Stimulated activated CD4-positive, alpha-beta T cell treated with anti-CD3 and anti-CD28 coated beads, TNF-alpha, amount 100 ng/mL, for 48 hours (primary cell): ENCODE measurements at places on chromosomes 4 and X.

- no peak for DNase-seq
Observed at GRCh38 chrX:19735244-19735643, 152.2 kb downstream of the SH3KBP1 start.

DNA sequence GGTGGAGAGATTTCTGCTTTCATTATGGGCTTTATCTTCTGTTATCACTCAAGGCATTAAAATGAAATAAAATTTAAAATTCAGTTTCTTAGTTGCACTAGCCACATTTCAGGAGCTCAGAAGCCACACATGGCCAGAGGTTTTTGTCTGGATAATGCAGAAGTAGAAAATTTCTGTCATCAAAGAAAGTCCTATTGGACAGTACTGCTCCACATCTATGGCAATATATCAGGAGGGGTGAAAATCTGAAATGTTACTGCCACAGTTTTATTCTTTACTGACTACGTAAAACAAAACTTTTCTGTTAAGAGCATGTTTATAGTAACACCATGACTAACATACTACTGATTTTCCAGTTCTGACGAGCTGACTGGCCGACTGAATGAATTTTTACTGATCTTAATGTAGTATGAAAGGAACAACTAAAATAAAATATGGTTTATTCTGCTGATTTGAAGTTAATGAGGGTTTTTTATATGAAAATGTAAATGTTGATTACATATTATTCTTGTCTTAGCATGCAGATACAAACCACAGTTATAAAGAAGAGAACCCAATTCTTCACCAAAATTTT, 264.0 kb upstream of the HAND2 start:
- DNase-seq = no peak

DNA sequence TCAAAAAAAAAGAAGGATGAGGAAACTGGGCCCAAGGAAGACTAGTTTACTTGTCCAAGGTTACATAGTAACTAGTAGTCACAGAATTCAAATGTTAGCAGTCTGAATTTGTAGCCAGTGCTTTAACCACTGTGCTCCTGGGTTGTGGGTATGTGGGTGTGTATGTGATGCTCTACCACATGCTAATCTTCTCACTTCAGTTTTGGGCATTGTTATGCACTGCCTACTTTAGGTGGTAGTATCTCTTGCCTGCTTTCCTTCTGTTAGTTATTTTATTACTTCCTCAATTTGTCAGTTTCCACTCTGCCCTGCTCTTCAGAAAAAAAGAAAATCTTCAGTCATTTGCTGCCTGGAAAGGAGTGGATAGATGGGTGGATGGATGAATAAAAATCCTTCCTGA, 219.2 kb downstream of the RPA4 start:
- no peak for DNase-seq

GRCh38 chrX:319579-320125, 1.1 kb upstream of the GTPBP6 start:
- no peak for DNase-seq

- DNase-seq = no peak
Observed at GRCh38 chr4:48899432-48899749, 7.2 kb downstream of the OCIAD2 start.

DNA sequence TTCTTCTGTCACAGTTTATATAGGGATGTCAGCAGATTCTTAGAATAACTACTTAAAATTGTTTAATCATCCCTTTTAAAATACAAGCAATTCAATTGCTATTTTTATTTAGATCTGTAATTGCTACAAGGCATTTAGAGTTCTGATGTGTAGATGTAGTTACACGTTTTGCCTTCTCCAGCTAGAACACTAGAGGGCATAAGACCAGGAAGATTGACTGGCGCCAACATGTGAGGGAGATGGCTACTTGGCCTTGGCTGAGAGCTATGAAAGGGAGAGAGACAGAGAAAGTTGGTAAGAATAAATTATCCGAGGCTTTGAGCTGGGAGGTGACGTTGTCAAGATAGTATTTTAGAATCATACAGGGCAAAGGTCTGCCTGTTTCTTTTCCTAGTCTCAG, 563.7 kb upstream of the PRKX start:
- no peak for DNase-seq

GRCh38 chr4:145061318-145061920, 36.6 kb downstream of the ANAPC10 start:
- no peak for DNase-seq

DNA sequence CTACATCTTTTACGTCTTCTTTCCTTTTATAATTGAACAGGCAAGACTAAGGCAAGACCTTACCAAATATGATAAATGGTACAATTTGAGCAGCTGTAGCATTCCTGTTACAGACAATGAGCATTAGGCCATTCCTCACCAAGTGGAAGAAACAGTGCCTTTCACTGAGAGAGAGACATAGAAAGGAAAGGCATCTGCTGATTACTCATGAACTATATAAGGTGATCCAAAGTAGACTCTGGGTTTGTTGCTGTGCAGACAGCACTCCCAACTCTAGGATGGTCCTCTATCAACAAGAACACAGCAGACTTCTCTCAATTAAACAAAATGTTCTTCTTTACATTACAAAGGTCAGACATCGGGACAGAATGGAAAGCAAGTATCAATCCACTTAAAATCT, 91.9 kb downstream of the FAM13A start:
- no peak for DNase-seq

DNA sequence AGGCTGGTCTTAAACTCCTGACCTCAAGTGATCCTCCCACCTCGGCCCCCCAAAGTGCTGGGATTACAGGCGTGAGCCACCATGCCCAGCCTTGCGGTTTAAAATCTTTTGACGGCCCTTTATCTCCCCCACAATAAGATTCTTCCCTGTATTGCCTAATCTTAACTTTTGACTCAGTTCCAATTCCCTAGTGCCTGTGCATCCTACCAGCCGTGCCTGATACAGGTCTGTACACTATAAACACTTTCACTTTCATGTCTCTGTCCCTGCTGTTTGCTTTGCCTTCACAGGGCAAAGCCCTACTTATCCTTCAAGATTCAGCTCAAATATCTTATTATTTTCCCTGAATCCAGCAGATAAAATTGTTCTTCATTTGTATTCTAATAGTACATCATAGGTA, 74.6 kb downstream of the WDR44 start:
- no peak for DNase-seq

DNA sequence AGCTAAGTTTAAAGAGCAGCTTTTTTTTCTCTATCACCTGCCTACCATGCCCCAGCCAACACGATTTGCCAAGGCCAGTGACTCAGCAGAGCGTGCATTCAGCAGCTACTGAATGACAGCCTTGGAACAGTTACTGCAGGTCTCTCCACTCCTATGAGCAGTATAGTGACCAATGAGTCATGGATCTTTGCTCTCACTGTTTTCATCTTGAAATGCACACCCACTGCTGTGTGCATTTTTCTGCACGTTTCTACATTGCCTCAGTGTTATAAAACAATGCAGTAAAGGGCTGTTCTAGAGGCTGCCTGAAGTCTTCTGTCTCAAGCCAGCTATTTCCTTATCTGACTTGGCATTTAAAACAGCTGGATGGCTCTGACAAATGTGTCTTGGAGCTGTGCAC, 66.0 kb upstream of the C4orf54 start:
- DNase-seq = no peak

GRCh38 chr4:146495269-146495668, 26.5 kb downstream of the SLC10A7 start:
- DNase-seq = no peak

GRCh38 chrX:85907316-85907715, 140.0 kb downstream of the CHM start:
- no peak for DNase-seq

GRCh38 chr4:87838890-87839591, 6.3 kb downstream of the MEPE start:
- no peak for DNase-seq

GRCh38 chr4:76447393-76447851, 12.4 kb downstream of the SHROOM3 start:
- no peak for DNase-seq

DNA sequence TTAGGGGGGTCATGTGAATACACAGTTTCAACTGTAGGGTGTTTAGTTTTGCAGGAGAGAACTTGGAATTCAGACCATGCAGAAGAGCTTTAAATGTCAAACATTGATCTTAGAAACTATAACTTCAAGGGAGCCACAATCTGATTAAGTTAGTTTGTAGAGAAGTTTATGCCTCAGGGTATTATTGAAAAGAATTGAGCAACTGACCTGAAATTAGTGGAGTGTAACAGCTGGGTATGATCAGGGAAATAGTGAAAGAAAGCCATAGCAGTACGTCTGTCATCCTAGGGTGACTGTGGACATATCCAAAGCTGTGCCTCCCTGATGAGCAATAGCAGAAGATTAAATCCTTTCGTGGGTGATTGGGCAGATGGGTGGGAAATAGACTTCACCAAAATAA, 63.8 kb downstream of the FAM47B start:
- DNase-seq = no peak

- no peak for DNase-seq
Observed at GRCh38 chrX:139720136-139720535, 12.2 kb upstream of the MCF2 start.

DNA sequence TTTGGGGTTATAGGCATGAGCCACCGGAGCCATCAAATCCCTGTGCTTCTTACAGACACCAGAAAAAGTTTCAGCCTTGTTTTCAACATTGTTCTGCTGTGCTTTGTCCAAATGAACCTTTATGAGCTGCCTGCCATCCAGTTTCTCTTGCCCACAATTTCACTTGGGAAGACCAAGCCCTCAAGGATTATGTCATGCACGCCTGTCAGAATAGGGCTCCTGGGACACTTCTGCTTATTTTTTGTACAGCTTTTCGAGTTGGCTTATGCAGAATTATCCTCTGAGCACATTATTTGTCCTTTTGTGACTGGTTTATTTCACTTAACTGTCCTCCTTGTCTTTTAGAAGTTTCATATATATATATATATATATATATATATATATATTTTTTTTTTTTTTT, 16.2 kb downstream of the UBE2K start:
- no peak for DNase-seq

DNA sequence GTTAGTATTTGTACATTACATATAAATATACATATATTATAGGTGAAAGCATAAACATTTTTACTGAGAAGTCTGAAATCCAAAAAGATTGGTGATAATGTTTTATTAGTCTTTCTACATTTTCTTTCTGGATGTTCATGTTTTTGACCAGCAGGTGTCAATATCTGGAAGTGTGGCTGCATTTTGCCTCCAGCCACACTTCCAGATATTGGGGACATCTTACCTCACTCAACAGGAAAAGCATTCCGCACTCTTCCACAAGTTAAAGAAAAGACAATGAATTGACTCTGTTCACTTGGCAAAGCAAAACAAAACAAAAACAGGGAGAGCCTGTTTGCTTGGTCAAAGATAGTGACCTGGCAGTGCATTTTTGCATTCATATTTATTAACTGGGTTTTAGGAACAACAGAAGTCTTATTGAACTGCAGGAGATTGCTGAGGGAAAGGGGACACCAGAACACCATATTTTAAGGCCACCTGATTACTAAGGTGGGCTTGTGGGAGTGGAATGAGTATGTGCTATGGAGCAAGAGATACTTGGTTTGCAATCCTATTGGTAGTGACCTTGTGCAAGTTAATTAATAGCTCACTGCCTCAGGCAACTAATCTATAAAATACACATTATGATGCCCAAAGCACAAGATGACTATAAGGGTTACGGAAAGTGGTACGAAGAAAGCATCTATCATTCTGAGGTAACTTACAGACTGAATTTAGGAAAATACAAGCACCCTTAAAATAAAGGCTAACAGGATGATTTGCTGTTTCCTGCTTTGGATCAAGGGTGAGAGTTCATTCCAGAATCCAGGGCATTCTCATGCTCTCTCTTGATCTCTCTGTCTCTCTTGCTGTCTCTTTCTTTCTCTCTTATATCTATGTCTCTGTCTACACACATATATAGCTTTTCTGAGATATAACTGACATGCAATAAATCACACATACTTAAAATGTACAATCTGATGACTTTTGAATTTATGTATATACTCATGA, 389.9 kb upstream of the EMCN start:
- DNase-seq = no peak

GRCh38 chr4:181157647-181158046, 1085.6 kb upstream of the TENM3 start:
- DNase-seq = no peak

GRCh38 chrX:39096599-39096998, 295.3 kb downstream of the MID1IP1 start:
- DNase-seq = no peak

DNA sequence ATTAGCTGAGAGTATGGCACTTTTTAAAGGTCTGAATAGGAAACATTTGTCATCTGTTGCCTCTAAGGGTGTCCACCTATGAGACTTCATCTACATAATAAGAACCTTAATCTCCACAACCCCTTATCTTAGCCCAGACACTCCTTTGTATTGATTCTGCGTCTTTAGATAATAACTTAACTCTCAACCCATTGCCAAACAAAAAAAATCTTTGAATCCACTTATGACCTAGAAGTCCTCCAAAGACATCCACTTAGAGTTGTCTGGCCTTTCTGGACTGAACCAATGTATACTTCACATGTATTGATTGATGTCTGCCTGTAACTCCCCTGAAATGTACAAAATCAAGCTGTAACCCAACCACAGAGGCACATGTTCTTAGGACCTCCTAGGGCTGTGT, 66.0 kb upstream of the CHRNA9 start:
- DNase-seq = no peak

DNA sequence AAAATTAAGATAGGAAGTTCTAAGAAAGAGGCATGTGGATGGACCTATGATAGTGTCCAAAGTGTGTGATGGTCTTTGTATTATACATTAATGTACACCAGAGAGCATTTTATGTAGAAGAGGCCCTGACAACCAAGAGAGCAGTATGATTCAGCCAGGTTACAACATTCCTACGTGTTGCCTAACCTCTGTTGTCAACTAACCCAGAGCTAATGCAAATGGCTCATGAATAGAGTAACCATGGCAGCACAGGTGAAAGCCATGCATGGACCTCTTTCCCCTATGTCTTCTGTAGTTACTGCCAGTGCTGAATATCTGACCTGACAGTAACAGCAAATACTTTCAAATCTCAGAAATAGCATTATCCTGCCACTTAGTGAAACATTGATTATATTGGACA, 255.6 kb downstream of the NDST4 start:
- DNase-seq = no peak

GRCh38 chr4:2350982-2351381, 67.5 kb downstream of the ZFYVE28 start:
- DNase-seq = no peak

DNA sequence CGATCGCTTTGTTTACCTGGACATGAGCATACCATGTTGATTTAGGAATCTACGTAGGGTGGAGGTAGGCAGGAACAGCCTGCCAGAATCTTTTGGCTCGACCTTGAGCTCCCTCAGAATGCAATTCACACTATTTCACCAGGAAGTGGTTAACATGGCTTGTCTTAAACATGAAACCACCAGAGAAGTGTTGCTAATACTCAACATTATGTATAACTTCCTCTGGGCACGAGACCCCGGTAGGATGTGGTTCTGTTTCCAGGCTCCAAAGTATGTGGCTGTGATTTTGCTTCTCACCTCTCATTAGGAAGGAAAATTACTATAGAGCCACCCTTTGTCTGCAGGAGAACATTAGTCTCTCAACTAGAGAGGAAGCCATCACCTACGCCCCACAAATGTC, 59.0 kb upstream of the VCX3B start:
- no peak for DNase-seq

- DNase-seq = no peak
Observed at GRCh38 chr4:189202869-189203271, 737.8 kb upstream of the FRG1 start.

GRCh38 chr4:152488246-152488645, 47.6 kb downstream of the FBXW7 start:
- DNase-seq = no peak
